ENCODE measurements at places on chromosomes 2 and 18. TPM values are rescaled to one million over a fixed set of nuclear protein-coding genes. Genes with fewer than 3 reads are reported as not detected.

CHRNA1 gene
- 0.38 TPM for total RNA-seq

ARHGAP25 gene
- total RNA-seq, result 5.6 TPM

KCNIP3 gene
- 0.77 TPM for total RNA-seq

TRIM54 gene
- under 0.01 TPM for total RNA-seq

FBLN7 gene
- total RNA-seq, result 7.6 TPM

SERPINB10 gene
- not detected for total RNA-seq

TTC27 gene
- total RNA-seq, result 29.9 TPM

Measured in regular cardiac myocyte (primary cell).